ENCODE measurements at places on chromosomes 13 and 19.
A peak's percentile ranks its signal among the peaks of the same experiment; 100 is the strongest.

DNA sequence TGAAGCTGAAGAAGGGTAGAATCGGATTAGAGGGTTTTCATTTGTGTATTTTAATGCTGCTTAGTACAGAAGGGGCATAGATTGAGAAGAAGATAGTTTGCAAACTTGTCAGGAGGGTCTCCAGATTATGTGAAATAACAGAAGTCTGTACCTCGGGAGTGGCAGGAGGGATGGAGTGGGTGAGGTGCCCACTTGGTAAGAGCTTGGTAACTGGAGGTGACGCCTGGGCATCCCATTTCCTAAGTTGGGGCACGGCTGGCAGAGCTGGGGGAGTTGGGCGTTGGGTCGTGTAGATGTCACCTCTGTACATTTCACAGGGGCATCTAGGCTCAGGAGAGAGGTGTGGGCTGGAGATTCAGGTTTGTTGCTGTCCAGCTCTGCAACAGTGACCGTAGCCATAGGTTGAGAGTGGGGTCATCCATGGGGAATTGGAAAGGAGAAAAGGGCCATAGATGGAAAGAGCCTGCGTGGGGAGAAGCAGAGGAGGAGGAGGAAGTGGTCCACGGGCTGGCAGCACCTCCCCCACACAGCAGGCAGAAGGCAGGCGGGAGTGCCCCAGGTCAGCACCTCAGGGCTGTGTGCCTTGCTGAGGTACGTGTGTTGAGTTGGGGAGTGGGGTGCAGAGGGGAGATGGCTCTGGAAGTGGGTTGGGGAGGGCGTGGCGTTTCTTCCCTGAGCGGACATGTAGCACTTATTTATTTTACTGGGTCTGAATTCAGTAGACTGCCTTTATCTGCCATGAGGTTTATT lies 31.2 kb downstream of the MPHOSPH8 start:
- no peak for DNase-seq

- DNase-seq, result no peak
Measured at GRCh38 chr13:34064456-34065205, 246.7 kb downstream of the RFC3 start.

DNA sequence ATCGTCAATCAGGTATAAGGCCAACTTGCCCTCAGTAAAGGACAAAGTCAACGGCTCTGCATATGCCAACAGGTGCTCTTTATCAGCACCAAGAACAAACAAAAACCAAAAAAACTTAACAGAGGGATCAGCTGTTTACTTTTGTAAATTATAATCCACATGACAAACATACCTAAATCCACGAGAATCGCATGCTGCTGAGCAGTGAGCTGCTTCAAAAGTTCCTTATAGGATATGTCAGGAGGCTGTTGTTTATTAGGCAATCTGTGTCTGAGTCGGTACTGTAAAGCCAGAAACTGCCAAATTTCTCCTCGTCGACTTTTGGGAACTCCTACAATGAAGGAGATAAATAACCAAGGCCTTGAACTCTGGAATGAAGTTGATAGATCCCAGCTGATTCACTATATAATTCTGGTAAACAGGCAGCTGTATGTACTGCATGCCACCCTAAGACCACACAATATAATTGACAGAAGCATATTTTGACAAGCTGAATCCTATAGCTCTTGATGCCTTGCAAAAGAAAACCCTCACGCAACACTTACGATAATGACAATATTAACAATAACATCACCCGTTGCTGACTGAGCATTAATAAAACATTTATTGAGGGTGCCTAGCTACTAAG lies 179.8 kb downstream of the TBC1D4 start:
- no peak for DNase-seq

DNA sequence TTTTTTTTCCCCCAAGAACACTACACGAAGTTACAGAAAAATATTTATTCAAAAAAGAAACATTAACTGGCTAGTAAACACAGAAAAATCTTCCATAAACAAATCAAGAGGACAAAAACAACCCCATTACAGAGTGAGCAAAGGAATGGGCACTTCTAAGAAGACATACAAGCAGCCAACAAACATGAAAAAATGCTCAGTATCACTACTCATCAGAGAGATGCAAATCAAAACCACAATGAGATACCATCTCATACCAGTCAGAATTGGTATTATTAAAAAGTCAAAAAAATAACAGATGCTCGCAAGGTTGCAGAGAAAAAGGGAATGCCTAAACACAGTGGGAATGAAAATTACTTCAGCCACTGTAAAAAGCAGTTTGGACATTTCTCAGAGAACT lies 131.7 kb downstream of the UGGT2 start:
- no peak for DNase-seq

DNA sequence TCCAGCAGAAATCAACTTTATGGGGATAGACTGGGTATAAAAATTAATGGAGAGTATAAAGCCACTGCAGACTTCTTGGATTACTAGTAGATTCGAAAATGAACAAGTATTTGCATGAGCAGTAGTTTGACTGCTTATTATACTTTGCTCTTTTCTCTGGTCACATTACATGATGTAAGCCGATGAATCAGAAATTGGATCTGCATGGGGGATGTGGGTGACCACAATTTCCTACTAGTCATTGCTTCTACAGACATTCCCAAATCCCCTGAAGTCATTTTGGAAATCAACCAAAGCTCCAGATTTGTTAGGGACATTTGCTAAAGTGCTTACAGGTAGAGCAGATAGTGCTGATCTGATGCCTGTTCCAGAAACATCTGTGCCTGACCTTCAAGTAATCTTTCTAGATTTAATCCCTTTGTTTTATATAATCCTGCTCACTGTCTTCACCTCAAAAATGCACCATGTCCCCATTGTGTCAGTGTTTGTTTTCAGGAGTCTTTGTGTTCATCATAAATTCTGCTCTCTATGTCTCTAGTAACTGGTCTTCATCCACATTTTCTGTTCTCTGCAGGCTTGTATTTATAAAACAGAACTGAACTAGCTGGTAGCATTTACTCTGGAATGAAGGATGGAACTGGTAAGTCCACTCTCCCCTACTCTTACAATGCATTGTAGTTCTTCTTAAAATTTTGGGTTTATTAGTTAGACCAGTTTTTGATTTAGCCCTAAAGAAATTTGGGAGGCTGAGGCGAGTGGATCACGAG lies 201.5 kb upstream of the CSNK1A1L start:
- peak; percentile 91 for DNase-seq

DNA sequence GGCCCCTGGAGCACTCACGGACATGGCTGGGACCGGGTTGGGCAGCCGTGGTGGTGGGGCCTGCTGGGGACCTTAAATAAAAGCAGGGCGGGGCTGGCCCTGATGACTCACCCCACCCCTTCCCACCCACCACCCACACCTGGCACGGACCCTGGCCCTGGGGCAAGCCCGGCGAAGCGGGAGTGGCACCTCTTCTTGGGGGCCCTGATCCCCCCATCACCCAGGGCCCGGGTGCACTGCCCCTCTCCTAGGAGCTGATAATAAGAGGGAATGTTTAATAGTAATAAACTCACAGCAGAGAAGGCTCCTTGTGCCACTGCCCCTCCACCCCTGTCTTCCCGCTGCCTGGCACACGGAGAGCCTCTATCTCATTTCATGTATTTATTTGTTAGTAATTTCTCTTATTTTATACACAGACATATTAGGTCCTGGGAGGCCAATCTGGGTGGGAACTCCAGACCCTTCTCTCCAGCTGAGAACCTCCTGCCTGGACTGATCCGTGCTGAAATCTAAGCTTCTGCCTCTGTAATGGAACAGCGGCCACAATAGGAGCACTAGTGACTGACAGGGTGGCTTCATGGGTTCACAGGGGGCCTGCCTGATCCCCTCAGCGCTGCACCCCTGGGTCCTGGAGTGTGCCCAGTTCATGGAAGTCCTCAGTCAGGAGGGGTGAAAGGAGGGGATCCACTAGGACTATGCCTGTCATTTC lies at the start of gene LGALS7:
LGALS7 (minus strand) TSS at position 49 of the 709 bp plus-strand sequence; CDS start at position 24, 25 bp downstream.
- DNase-seq, result no peak

- DNase-seq, result no peak
Measured at GRCh38 chr13:73300718-73301425, 242.1 kb downstream of the KLF5 start.

DNA sequence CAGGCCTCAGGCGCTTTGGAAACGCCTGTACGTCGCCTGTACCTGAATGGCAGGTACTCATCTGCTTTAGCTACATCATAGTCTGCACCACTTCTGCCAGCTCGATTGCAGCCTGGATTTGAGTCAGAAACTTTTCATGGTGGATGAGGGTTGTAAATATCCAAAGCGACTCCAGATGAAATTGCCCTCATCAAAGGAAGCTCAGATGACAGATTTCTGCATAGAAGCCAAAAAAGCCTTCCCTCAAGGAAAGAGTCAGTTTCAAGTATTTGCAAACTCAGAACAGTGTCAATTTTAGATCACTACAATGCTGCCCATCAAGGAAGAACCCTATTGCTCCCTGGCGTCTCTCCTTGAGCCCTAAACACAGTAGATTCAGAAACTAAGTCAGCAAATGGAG lies 38.8 kb upstream of the IGFL4 start:
- no peak for DNase-seq

- no peak for DNase-seq
Measured at GRCh38 chr13:49652355-49653305, 24.3 kb downstream of the ARL11 start.

- no peak for DNase-seq
Measured at GRCh38 chr19:13012690-13013608, 17.7 kb downstream of the NFIX start.
